ENCODE measurements at places on chromosomes 13 and 19. TPM values are rescaled to one million over a fixed set of nuclear protein-coding genes. Genes with fewer than 3 reads are reported as not detected.

DNA sequence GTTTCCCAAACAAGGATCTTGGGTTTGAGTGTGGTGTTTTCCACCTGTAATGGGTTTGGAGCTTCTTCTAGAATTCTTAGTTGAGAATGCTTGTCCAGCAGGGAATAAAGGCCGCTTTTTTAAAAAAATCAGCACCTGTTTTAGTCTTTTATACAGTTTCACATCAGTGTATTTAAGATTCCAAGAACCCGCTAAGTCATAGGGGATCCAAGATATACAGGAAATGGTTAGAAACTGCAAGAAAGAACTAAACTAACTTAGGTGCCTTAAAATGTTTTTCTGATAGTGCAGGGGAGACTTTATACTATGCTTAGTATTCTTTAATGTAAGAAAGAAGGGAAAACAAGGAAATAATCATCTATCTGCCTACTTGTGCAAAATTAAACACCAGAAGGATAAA, 74.7 kb downstream of the C13orf42 start:
- no peak for DNase-seq

DNA sequence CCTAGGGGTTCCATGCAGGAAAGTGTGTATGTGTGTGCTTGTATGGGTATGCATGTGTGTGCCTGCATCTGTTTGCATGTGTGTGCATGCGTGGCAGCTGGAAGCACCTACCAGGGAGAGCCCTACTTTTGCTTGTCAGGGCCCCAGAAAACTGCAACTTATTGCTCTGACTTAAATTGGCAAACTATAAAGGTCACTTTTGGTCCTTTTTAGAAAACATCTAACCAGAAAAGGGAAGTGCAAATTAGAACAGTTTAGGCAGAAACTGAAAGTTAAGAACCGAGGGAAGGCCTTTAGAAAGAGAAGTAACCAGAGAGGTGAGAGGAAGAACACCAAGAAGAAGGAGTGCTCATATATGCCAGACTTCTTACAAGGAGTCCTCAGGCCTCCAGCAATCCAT, 32.5 kb downstream of the DLEU7 start:
- no peak for DNase-seq

GRCh38 chr13:31699650-31700049, 39.7 kb upstream of the RXFP2 start:
- DNase-seq, result no peak

DNA sequence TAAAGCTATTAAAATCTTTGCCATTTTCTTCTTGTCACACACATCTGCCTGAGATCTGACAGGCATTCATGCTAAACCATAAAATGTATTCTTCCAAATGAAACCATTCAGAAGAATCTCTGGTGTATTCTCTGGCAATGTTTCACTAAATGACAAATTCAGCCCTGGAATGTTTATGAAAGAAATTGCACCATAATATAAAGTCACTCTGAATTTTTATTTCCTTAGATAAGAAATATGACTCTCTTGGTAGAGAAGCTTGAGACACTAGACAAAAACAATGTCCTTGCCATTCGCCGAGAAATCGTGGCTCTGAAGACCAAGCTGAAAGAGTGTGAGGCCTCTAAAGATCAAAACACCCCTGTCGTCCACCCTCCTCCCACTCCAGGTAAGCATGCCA, 14.3 kb downstream of the OLFM4 start:
- DNase-seq, result no peak

DNA sequence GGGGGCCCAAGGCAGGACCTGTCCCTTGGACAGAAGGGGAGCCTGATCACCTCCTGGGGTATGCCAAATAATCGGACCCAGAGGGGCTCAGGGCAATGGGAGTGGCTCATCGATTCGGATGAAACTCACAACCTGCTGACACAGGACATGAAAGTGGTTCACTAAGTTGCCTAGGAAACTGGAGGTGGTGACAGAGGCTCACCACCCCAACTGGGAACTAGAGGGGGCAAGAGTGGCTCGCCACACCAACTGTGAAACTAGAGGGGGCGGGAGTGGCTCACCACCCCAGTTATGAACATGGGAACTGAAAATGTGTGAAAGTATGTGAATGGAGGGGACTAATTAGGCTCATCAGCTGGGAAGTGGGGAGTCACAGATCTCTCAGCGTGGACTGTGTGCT, 46.3 kb upstream of the ZNF737 start:
- DNase-seq, result no peak

DNA sequence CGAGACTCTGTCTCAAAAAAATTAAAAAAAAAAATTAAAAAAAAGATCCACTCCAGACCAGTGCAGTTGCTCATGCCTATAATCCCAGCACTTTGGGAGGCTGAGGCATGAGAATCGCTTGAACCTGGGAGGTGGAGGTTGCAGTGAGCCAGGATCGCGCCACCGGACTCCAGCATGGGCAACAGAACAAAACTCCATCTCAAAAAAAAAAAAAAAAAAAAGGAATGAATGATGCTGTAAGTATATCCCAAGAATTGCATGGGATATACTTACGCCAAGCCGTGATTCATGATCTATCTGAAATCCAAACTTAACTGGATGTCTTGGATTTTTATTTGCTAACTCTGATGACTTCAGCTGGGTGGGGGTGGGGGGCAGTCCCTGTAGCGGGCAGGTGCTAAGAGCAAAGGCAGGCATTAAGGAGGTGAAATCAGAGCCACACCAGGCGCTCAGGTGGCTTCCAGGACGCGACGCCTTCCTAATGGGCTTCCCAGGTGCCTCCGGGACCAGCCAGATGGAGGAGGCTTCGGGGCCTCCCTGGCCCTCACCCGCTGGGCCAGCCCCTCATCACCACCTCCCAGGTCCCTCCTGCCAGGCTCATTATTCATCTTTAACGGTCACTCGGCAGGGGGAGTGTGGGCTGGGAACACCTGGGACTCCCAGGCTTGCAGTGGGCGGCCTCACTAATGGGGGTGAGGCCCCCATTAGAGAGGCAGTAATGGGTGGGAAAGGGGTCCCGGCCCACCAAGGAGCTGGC, 11.4 kb upstream of the FUT5 start:
- no peak for DNase-seq

DNA sequence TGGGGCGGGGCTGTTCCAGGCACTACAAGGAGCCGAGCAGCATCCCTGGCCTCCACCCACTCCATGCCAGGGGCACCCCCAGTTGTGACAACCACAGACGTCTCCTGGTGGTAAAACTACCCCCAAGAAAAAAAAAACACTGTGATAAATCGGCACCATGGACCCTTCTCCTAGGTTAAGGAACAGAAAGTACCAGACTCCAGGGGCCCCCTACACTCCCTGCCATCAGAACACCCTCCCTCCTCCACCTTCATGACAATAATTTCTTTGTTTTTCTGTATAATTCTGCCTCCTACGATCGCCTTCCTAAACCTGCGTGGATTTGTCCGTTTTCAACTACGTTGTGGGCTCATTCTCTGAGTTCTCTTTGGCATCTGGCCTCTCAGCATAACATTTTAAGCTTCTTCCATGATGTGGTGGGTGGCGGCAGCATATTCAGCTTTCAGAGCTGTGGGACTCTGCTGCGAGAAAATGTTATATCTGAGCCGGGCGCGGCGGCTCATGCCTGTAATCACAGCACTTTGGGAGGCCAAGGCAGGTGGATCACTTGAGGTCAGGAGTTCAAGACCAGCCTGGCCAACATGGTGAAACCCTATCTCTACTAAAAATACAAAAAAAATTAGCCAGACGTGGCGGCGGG, 8.6 kb downstream of the TLE2 start:
- no peak for DNase-seq

- no peak for DNase-seq
Measured at GRCh38 chr19:50823389-50824042, at the start of gene KLK1. Gene KLK1 (minus strand): TSS chr19:50823787. CDS start chr19:50823748, 39 bp downstream.

GRCh38 chr19:40365613-40366401, 17.3 kb downstream of the PLD3 start:
- no peak for DNase-seq

- DNase-seq, result no peak
Measured at GRCh38 chr19:19285686-19286085, 12.6 kb upstream of the TM6SF2 start.

DNA sequence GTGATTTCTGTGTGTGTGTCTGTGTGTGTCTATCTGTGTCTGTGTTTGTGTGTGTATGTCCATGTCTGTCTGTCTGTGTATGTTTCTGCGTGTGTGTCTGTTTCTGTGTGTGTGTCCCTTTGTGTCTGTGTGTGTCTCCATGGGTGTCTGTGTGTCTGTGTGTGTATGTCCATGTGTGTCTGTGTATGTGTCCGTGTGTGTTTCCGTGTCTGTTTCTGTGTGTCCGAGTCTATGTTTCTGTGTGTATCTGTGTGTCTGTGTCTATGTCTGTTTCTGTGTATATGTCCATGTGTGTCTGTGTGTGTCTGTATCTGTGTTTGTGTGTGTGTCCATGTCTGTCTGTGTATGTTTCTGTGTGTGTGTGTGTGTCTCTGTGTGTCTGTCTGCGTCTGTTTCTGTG, 276.3 kb upstream of the SOX1 start:
- no peak for DNase-seq

- no peak for DNase-seq
Measured at GRCh38 chr19:5154799-5155426, 185.7 kb downstream of the PTPRS start.

DNA sequence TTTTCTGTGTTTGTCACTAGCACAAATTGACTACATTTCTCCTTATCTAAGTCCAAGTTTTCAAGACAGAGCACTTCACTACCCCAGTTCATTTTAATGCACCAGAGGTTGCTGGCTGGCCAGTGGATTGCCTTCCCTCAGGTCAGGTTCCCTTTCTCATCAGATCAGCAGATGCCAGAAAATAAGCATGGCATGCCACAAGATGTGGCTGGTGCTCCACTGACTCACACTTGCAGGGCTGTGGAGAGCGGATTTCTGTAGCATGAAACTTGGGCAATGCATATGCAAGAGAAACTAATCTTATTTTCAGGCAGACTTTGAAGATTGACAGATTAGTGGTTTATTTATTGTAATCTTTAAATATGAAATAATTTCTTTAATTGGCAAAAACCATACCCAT, 79.5 kb downstream of the RUBCNL start:
- no peak for DNase-seq

DNA sequence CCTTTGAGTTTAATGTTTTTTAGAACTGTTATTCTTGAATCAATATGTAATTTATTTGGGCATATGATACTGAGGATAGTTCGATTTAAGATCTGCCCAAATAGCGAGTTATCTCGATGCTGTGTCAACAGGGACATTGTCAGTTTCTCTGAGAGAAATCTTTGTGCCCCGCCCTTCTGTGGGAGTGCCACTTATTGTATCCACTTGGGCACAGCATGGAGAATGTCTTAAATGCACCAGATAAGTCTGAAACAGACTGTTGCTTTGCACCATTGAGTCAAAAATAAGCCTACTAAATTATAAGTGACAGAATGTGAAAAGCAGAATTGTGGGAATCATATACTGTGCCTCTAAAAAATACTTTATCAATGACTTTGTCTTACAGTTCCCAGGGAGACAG, 45.6 kb downstream of the RNASEH2B start:
- DNase-seq, result no peak

DNA sequence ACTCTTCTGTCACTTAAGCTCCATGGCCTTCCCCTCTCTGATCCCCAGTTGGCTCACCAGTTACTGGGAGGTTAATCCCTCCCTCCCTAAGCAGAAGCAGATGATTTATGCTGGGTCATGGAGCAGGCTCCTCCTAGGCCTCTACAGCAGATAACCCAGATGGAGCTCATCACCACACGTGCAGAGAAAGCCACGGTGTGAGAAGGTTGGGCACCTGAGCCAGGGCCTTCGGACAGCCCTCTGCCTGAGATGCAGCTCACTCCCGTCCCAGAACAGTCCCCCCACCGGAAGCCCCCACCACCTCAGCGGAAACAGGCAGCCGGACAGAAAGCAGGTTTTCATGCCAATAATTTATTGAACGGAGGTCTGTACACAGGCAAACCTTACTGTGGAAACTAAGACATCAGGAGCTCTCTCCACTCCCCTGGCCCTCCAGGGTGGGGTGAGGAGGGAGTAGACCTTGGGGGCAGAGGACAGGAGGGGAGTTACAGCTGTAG, 9.8 kb downstream of the ZNF526 start:
- DNase-seq, result no peak

DNA sequence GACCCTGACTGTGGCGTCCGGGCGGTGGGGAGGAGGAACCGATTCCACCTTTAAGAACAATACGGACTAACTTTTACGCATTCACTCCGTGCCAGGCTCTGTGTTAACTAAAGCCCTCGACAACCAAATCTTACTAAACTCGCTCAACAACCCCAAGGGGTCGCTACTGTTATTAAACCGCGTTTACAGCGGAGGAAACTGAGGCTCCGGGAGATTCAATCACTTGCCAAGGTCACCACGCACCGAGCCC, 1.2 kb downstream of the SAMD1 start:
- DNase-seq, result no peak

DNA sequence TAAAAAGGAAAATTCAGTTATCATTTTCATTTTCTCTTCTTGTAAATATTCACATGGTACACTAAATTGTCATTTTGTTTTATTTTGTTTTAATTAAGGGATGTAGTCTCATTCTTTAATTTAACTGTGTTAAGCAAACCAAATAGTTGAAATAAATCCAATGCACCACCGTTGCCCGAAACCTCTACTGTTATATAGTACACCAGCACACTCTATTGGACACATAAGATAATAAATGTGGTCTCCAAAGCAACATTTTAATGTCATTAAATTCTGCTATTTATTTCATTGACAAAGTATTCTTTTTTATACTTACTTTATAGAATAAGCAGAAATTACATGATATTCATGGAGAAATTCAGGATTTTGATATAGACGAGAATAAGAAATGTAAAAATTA, 156.4 kb upstream of the FREM2 start:
- no peak for DNase-seq

- DNase-seq, result no peak
Measured at GRCh38 chr13:107102676-107103075, 534.7 kb upstream of the ARGLU1 start.

DNA sequence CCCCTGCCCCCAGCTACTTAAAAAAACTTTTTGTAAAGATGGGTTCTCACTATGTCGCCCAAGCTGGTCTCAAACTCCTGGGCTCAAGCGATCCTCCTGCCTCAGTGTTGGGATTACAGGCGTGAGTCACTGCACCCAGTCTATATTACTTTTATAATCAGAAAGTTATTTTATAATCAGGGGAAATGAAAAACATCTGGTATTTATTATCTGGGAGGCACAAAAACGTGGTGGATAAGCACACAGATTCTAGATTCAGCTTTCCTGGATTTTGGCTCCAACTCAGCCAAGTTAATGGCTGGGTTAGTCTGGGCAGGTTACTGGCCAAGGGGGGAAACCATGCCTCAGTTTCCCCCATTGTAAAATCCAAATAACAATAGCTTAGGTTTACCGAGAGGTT, 24.7 kb downstream of the KEAP1 start:
- no peak for DNase-seq

Gene ICAM5
- 0.18 TPM for polyA plus RNA-seq

Gene CDC34
- 68.8 TPM for polyA plus RNA-seq

Gene C19orf85
- polyA plus RNA-seq, result not detected

Gene TMEM161A
- polyA plus RNA-seq, result 29.2 TPM

Gene C19orf73
- 0.80 TPM for polyA plus RNA-seq

Gene BCAM
- polyA plus RNA-seq, result 434 TPM

Gene OSCAR
- 0.18 TPM for polyA plus RNA-seq

Gene PRSS57
- 0.19 TPM for polyA plus RNA-seq

Gene ZNF382
- polyA plus RNA-seq, result 5.4 TPM

Gene IGSF23
- polyA plus RNA-seq, result 1.5 TPM

Measured in right renal cortex interstitium (tissue), 3 donors.